ENCODE measurements at places on chromosomes 4 and X.

DNA sequence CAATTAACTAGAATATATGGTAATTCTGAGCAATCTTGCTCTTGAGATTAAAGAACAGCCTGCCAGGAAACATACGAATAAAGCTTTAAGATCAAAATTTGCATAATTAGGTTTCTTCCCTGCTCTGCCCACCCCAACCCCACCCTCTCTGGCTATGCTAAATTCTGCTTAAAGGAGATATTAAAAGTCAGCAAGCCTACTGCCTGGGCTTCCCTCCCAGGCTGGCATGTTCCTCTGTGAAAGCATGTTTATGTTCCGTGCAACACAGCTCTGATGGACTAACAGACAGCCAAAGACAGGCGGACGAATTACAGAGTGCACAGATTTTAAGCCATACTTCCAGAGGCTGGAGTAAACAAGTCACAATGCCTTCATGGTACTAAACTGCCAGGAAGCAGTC, 28.4 kb downstream of the CD99L2 start:
- H3K4me3 ChIP-seq: no peak overlapping the region
- DNase-seq: no peak
- H3K27me3 ChIP-seq: no peaks in the 10 kb centered on the region
- H3K27ac ChIP-seq: no peak overlapping the region
- peaks cover 5% of the 10 kb centered on the region for H3K36me3 ChIP-seq
- peaks cover 43% of the 10 kb centered on the region for H3K4me1 ChIP-seq

GRCh38 chr4:23169608-23170311, 477.0 kb downstream of the GBA3 start:
- no peak overlapping the region for H3K27ac ChIP-seq
- DNase-seq: no peak
- H3K27me3 ChIP-seq: no peaks in the 10 kb centered on the region
- H3K4me1 ChIP-seq: no peaks in the 10 kb centered on the region

GRCh38 chr4:27007507-27007906, 146.9 kb downstream of the STIM2 start:
- peaks cover 48% of the 10 kb centered on the region for H3K4me1 ChIP-seq
- no peak for DNase-seq
- H3K27me3 ChIP-seq: no peaks in the 10 kb centered on the region
- peaks cover 19% of the 10 kb centered on the region for H3K36me3 ChIP-seq
- no peak overlapping the region for H3K27ac ChIP-seq

- no peak for DNase-seq
- no peaks in the 10 kb centered on the region for H3K4me1 ChIP-seq
- no peak overlapping the region for H3K27ac ChIP-seq
- no peaks in the 10 kb centered on the region for H3K27me3 ChIP-seq
Measured at GRCh38 chr4:2063557-2064275, 4.6 kb downstream of the NAT8L start.

GRCh38 chr4:145061318-145061920, 36.6 kb downstream of the ANAPC10 start:
- H3K4me1 ChIP-seq: peaks cover 21% of the 10 kb centered on the region
- H3K36me3 ChIP-seq: peaks cover 4% of the 10 kb centered on the region
- no peaks in the 10 kb centered on the region for H3K27me3 ChIP-seq
- DNase-seq: no peak

DNA sequence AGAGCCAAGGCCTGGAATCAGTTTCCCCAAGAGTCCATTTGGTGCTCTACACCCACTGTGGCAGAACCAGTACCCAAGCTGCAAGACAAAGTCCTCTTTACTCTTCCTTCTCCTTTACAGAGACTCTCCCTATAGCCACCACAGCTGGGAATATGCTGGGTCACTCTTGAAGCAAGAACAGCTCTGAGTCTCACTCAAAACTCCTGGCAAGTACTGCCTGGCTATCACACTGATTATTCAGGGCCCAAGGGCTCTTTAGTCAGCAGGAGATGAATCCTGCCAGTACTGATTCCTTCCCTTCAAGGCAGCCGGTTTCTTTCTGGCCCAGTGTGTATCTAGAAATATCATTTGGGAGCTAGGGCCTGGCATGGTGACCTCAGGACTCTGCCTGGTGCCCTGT, 130.9 kb downstream of the AR start:
- H3K4me3 ChIP-seq: no peak overlapping the region
- no peaks in the 10 kb centered on the region for H3K27me3 ChIP-seq
- H3K27ac ChIP-seq: no peak overlapping the region
- no peaks in the 10 kb centered on the region for H3K4me1 ChIP-seq
- H3K36me3 ChIP-seq: no peaks in the 10 kb centered on the region

DNA sequence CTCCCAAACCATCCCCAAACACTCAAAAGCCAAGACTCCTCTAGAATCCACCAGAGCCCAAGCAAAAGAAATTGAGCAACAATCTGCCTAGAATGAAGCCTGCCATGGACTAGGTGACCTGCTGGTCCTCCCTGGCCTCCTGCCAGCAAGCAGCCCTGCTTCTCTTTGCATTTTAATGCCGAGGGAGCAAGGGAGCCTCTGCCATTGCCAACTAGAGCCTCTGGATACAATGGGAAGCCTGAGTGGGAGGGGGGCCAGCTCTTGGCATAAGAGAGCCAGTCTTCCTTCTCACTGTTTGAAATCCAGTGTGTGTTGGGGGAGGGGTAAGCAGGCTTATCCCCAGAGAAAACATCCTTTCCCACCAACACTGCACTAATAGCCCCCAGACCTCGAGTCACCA, 1.5 kb upstream of the GDPD2 start:
- H3K27me3 ChIP-seq: no peaks in the 10 kb centered on the region
- DNase-seq: no peak
- peaks cover 4% of the 10 kb centered on the region for H3K36me3 ChIP-seq
- no peak overlapping the region for H3K27ac ChIP-seq

- DNase-seq: no peak
- H3K27ac ChIP-seq: no peak overlapping the region
- no peaks in the 10 kb centered on the region for H3K27me3 ChIP-seq
- no peaks in the 10 kb centered on the region for H3K36me3 ChIP-seq
Measured at GRCh38 chr4:54877006-54877405, 219.2 kb downstream of the KIT start.

GRCh38 chrX:123688524-123688923, 44.3 kb downstream of the THOC2 start:
- no peak overlapping the region for H3K4me3 ChIP-seq
- no peak overlapping the region for H3K27ac ChIP-seq
- no peak for DNase-seq
- H3K4me1 ChIP-seq: no peaks in the 10 kb centered on the region
- no peaks in the 10 kb centered on the region for H3K27me3 ChIP-seq

GRCh38 chrX:150212672-150213480, 150.2 kb upstream of the MAMLD1 start:
- no peaks in the 10 kb centered on the region for H3K4me1 ChIP-seq
- H3K27me3 ChIP-seq: no peaks in the 10 kb centered on the region
- H3K4me3 ChIP-seq: no peak overlapping the region
- H3K27ac ChIP-seq: no peak overlapping the region
- no peaks in the 10 kb centered on the region for H3K36me3 ChIP-seq
- no peak for DNase-seq

- H3K4me1 ChIP-seq: peaks cover 6% of the 10 kb centered on the region
- no peaks in the 10 kb centered on the region for H3K27me3 ChIP-seq
- no peak overlapping the region for H3K27ac ChIP-seq
- H3K36me3 ChIP-seq: no peaks in the 10 kb centered on the region
- DNase-seq: no peak
Measured at GRCh38 chr4:6095023-6095752, 77.0 kb upstream of the C4orf50 start.

GRCh38 chr4:137312257-137312656, 220.0 kb downstream of the PCDH18 start:
- no peaks in the 10 kb centered on the region for H3K27me3 ChIP-seq
- H3K36me3 ChIP-seq: no peaks in the 10 kb centered on the region

DNA sequence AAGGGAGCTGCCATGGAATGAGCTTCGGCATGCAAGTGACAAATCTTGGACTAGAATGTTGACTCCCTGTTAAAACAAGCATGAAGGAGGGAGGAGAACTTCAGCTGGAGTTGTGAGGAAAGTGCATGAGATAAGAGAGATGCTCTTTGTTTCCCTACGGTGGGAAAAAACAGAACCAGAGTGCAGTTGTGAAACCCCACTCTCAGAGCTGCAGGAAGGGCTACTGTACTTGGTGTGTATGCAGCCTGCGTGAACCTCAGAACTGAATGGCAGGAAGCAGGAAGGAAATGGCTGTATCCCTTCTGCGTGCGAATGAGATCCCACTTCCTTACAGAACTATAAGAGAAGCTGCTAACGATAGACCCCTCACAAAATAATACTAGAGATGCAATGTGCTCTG, 57.2 kb downstream of the EGF start:
- no peak overlapping the region for H3K27ac ChIP-seq
- no peak for DNase-seq
- peaks cover 10% of the 10 kb centered on the region for H3K27me3 ChIP-seq
- peaks cover 12% of the 10 kb centered on the region for H3K4me1 ChIP-seq
- H3K4me3 ChIP-seq: peak overlapping the region; percentile 25
- H3K36me3 ChIP-seq: peaks cover 2% of the 10 kb centered on the region

DNA sequence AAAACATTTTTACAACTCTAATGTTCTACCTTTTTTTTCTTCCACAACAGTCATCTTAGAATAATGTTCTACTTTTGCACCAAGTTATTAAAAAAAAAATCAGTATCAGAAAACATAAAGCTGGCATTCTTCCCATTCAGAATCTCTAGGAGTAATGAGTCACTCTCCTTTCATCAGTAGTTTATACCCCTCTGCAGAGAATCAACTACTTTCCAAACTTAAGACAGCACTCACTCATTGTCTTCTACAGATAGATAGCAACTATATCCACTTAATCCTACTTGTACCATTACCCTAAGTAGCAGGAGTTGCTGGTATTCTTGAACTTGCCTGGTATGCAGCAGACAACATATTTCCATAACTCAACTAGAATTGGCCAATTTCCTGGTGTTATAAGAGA, 3.2 kb downstream of the TIGD4 start:
- H3K4me3 ChIP-seq: no peak overlapping the region
- peaks cover 20% of the 10 kb centered on the region for H3K4me1 ChIP-seq
- no peak for DNase-seq
- no peak overlapping the region for H3K27ac ChIP-seq
- peaks cover 10% of the 10 kb centered on the region for H3K27me3 ChIP-seq

GRCh38 chrX:5399403-5399802, 829.3 kb downstream of the NLGN4X start:
- H3K4me3 ChIP-seq: no peak overlapping the region
- no peaks in the 10 kb centered on the region for H3K36me3 ChIP-seq
- no peaks in the 10 kb centered on the region for H3K27me3 ChIP-seq

GRCh38 chr4:118823471-118823870, 12.5 kb downstream of the SEC24D start:
- no peaks in the 10 kb centered on the region for H3K27me3 ChIP-seq
- peaks cover 15% of the 10 kb centered on the region for H3K4me1 ChIP-seq
- H3K27ac ChIP-seq: no peak overlapping the region

DNA sequence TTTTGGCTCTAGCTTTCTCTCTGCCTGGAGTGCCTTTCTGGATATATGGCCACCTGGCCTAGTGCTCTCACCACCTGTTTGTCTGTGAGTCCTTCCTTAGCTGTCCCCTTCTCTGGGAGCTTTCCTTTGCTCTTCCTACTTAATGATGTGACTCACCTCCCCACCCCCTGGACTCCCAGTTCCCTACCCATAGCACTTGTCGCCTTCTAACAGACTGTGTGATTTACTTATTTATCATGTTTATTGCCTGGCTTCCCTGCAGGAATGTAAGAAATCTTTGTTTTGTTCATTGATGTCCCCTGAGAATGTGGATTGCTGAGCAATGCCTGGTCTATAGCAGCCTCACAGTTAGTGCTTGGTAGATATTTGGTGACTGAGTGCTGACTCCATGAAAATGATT, 18.9 kb downstream of the ADD1 start:
- H3K4me3 ChIP-seq: no peak overlapping the region
- DNase-seq: no peak
- H3K27me3 ChIP-seq: no peaks in the 10 kb centered on the region
- peaks cover 83% of the 10 kb centered on the region for H3K4me1 ChIP-seq
- H3K27ac ChIP-seq: peak overlapping the region; percentile 5

- H3K4me3 ChIP-seq: no peak overlapping the region
- no peak overlapping the region for H3K27ac ChIP-seq
- peaks cover 18% of the 10 kb centered on the region for H3K4me1 ChIP-seq
Measured at GRCh38 chrX:49059681-49060085, 884 bp downstream of the CCDC120 start.

GRCh38 chr4:112127803-112128202, 17.5 kb upstream of the FAM241A start:
- H3K27me3 ChIP-seq: peaks cover 3% of the 10 kb centered on the region
- DNase-seq: no peak
- no peak overlapping the region for H3K4me3 ChIP-seq
- no peaks in the 10 kb centered on the region for H3K36me3 ChIP-seq
- H3K4me1 ChIP-seq: peaks cover 8% of the 10 kb centered on the region
- no peak overlapping the region for H3K27ac ChIP-seq

DNA sequence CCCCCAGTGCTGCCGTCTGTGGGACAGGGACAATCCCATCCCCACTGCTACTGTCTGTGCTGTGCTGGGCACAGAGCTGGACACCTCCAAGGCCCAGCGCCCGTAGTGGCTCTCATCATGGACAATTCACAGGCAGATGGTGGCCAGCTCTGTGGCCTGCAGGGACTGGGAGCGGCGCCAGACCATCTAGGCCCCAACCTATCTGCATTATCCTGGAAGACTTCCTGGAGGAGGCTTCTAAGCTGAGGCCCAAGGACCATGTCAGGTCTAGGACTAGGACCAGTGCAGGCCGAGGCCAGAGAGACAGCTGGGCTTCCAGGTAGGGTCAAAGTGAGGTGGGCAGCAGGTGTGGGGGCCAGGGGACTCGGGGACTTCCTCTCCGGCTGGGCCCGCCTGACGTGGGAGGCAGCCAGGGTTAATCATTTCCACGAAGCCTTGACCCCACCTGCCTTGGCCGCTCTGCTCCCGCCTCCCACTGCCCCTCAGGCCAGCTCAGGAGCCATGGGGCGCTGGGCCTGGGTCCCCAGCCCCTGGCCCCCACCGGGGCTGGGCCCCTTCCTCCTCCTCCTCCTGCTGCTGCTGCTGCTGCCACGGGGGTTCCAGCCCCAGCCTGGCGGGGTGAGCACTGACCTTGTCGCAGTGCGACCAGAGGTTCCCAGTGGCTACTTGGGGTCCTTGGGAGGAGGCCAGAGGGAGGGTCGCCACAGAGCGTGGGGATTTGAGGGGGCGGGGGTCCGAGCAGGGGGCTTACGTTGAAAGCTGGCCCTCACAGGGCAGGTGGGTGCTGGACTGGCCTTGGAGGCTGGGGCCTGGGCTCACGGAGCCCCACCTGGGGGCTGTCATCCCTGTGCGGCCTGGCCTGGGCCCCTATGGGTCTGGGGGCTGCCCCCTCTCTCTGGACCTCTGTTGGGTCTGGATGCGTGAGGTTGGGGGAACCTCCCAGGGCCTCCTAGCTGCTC, at the start of gene HGFAC:
Gene HGFAC, plus strand, starts transcription at position 468 of the 959 bp plus-strand sequence. Its CDS starts 34 bp downstream, at position 502.
- H3K27me3 ChIP-seq: no peaks in the 10 kb centered on the region
- no peak within 1 kb of the TSS for H3K27ac ChIP-seq
- no peak for DNase-seq
- no peaks in the 10 kb centered on the region for H3K36me3 ChIP-seq
- no peaks in the 10 kb centered on the region for H3K4me1 ChIP-seq

DNA sequence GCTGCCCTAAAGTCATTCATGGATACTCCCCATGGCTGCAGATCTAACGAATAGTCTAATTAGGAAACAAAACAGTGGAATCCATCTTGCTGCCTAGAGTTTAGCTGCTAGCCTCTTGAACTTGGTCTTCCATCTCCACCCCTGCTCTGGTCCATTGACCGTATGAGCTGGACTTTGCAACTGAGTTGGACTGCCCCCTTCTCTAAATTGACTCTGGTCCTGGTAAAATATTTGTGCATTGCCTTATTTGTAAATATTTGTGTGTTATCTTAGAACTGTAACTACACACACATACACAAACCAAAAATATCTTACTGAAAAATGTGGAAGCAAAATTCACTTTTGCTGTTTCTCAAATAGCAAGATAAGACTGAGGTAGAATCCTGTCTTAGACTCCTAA, 181.3 kb downstream of the NWD2 start:
- no peak overlapping the region for H3K4me3 ChIP-seq
- peaks cover 13% of the 10 kb centered on the region for H3K27me3 ChIP-seq
- no peak for DNase-seq
- no peak overlapping the region for H3K27ac ChIP-seq
